ENCODE measurements at places on chromosomes 12 and 14.

- DNase-seq: no peak
Measured at GRCh38 chr12:123516216-123516780, 17.2 kb downstream of the RILPL1 start.

- DNase-seq: no peak
Measured at GRCh38 chr12:12506496-12506890, 56.2 kb downstream of the DUSP16 start.

- no peak for DNase-seq
Measured at GRCh38 chr12:78208092-78208491, 377.4 kb downstream of the NAV3 start.

DNA sequence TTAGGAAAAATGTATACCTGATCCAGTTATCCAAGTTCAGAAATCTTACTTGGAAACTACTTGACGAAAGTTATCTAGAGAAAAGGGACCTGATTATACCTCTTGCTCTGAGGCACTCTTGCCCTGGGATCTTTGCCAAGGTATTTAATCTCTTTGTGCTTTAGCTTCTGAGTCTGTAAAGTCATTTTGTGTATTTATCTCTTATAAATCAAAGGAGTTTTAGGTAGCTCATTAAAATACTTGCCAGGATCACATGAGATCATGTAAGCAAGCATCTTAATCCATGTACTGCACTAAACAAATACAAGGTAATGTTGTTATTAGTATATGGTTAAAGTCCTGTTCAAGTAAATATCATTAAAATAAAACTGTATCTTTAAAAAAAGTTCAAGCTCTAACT lies 147.5 kb downstream of the IPO8 start:
- no peak for DNase-seq

GRCh38 chr12:118034429-118035189 lies 18.1 kb downstream of the RFC5 start:
- no peak for DNase-seq

GRCh38 chr12:32331133-32331532 lies 68.2 kb upstream of the FGD4 start:
- DNase-seq: no peak

- no peak for DNase-seq
Measured at GRCh38 chr12:21659383-21659782, 1.7 kb upstream of the LDHB start.

- DNase-seq: no peak
Measured at GRCh38 chr12:123024819-123025391, 44.4 kb downstream of the ARL6IP4 start.

DNA sequence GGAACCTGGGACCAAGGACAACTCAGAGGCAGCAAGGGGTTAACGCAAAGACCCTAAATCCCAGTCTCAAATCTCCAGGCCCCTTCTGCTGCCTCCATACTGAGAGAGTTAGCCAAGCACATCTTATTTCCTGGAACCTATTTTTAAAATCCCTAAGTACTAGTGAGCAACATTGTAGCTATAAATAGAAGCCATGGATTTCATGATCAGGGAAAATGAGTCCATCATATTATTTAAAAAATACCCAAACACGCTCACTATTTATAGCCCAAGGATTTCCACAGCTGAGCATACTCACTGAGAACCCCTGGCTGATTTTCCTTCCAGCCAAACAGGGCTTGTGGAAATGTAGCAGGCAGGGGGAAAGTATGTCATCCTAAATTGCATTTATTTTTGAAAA lies 19.4 kb upstream of the TUNAR start:
- DNase-seq: no peak

DNA sequence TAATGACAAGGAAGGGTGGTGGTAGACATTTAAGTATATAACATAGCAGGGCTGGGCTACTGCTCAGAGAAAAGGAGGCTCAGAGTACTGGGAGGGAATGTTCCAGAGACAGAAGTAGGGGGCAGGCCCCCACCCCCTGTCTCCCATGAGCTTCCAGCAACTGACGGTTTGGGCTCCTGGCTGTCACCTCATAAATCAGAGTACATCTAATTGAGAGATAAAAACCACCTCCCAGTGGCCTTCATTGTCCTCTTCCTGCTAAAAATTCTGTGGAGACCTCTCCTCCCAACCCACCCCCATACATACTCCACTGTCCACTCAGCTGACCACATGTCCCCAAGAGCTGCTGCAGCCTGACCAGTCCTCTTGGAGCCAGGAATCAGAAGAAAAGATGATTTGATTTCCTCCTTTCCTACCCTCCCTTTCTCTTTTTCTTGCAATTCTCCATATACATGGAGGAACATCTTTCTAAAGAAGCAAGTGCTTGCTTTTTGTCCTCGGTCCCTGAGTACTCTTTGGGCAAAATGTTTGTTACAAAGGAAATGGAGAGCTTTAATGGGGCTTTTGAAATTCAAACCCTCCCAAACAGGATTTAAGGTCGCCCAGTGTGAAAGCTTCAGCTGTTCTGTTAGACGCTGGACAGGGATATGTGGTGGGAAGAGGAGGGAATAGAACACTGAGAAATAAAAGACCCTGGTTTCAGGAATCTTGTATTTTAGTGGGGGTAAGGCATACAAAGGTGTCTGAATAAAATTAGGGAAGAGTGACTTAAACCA lies 16.4 kb upstream of the KCNA5 start:
- no peak for DNase-seq

GRCh38 chr12:102430661-102431060 lies 49.7 kb downstream of the IGF1 start:
- DNase-seq: no peak

DNA sequence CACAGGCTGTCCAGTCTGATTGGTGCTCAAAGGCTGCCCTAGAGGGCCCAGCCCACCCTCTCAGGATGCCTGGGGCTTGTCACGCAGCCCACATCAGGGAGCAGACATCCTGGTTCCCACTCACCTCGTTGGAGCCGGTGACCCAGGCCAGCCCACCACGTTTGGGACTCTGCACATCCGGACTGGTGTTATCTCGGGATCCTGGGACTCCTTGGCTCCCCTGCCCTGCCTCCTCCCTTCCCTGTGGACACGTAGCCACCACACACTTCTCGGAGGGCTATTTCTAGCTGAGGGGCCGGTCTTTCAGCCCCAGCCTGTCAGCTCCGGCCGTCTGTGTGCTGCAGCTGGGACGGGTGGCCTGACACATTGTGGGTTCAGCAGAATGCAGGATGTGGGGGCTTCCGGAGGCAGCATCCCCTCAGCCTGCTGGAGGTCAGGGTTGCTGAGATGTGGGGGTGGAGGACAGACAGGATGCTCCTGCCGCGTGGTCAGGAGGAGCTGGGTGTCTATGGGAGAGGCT lies 12.8 kb upstream of the FGF23 start:
- no peak for DNase-seq

DNA sequence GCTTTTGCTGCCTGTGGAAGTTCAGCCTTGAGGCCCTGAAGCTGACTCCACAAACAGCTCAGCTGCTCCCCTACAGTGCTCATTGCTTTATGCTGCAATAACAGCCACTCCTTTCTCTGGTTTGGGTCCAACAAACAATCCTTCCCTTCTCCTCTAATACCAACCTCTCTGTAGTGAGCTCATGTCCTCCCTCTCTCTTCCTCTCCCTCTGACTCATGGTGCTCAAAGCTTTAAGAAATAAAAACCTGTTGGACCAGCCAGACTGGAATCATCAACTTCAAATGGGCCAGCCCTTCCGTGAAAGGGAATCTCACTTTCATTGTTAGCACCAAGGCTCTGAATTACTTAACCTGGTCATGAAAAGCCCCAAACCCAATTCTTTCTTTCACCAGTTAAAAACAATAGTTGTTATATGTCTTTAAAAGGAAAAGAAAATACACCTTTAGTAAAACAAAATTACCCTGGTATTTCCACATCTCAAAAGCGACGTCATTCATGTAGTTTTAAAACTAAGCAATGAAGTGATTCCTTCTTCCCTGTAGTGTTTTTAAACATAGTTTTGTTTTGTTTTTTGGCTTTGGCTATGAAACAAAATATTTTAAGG lies 126.4 kb downstream of the DUSP6 start:
- DNase-seq: no peak

DNA sequence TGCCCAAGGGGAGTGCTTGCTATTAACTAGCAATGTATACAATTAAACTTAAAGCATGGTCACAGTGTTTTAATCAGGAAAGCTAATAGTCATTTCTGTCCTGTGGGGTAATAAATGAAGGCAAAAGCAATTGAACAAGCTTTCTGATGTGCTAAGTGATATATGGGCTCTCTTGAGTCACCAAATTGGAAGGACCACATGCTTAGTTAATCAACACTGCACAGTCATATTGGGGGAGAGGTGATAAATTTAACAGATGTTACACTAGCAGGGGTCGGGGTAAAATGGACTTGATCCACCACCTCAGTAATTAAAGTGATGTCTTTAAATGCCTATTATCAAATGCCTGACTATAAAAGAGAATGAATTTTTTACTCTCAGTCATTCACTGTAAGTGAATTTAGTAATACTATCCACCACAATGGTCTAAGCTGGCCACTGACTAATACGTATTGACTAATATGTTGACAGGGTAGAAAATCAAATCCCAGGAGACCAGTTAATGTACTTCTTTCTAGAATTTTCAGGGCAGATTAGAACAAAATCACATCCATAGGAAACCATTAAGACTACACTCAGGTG lies 736.3 kb downstream of the RPS29 start:
- no peak for DNase-seq

DNA sequence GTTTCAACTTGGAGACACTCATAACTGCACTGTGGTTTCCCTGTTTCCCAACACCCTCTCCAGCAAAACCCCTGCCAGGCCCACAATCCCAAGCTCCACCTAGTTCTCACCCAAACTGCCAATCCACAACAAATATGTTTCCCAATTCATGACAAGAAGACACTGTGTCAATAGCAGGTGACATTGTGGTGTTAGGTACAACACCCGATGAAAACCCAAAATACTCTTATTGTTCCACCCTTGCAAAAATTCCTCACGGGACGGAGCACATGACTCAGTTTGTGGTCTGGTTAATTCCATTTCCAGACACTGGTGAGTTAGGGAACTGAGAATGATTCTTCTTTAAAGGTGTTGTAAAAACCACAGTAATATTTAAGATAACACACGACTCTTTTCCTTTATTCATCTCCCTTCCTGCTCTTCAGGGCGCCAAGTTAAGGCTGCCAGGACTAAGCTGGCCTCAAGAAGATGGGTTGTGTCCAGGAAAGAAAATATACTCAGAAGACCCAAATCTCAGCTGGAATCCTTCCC lies 735.5 kb downstream of the MED13L start:
- no peak for DNase-seq

DNA sequence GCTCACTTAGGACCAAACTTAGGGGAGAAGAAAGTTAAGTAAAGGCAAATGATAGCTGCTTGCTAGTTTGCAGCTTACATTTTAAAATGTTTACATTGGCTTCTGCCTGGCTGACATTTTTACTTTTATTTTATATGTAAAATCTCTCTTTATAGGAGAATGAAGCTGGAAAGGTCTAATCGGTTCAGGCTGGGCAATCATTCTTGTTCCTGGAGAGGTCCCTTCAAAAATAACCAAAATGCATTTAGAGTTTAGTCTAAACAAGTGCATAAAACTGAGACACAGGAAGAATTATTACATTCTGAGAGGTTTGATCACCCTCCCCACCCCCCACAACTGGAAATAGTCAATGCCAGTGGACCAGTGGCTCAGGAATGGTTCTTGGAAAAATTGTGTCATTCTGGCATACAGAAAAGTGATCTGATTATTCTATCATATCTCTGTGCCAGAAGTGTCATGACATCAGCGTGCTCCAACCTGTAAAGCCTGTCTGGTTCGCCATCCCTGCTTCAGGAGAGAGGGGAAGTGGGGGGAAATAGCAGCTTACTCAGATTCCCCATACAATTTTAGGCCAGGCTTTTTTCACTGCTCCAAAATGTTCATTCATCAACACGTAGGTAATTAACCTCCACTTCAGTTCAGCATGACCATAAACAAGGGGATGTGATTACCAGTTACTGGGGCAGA lies 4.2 kb downstream of the PRICKLE1 start:
- no peak for DNase-seq
